ENCODE measurements at places on chromosomes 16 and 17. TPM values are rescaled to one million over a fixed set of nuclear protein-coding genes. Genes with fewer than 3 reads are reported as not detected.

LRRC46 gene
- total RNA-seq: 0.42 TPM

C16orf74 gene
- 0.52 TPM for total RNA-seq

KRT9 gene
- not detected for total RNA-seq

OR3A3 gene
- not detected for total RNA-seq

MYH2 gene
- total RNA-seq: not detected

FBXO47 gene
- total RNA-seq: not detected

ACSM2A gene
- not detected for total RNA-seq

CPHXL gene
- total RNA-seq: not detected

GAS2L2 gene
- 0.08 TPM for total RNA-seq

HSD3B7 gene
- 27.2 TPM for total RNA-seq

ACAP1 gene
- 9.0 TPM for total RNA-seq

P2RX1 gene
- total RNA-seq: 5.9 TPM

CDR2L gene
- 3.1 TPM for total RNA-seq

All from left colon (tissue), 2 donors.